Activated naive CD4-positive, alpha-beta T cell treated with anti-CD3 and anti-CD28 coated beads, Interleukin-2, amount 10 ng/mL, durations not matched to agents 7 days and 5 days (primary cell): ENCODE measurements at places on chromosomes 1 and 21.

GRCh38 chr1:182426442-182427430 lies 23.2 kb upstream of the RGSL1 start:
- no peak overlapping the region for H3K27ac ChIP-seq
- H3K4me3 ChIP-seq = no peak overlapping the region

GRCh38 chr1:179708434-179709195 lies 34.5 kb upstream of the FAM163A start:
- H3K4me3 ChIP-seq = no peak overlapping the region
- no peak for DNase-seq
- no peak overlapping the region for H3K27ac ChIP-seq
- H3K27me3 ChIP-seq = no peaks in the 10 kb centered on the region
- no peaks in the 10 kb centered on the region for H3K36me3 ChIP-seq

DNA sequence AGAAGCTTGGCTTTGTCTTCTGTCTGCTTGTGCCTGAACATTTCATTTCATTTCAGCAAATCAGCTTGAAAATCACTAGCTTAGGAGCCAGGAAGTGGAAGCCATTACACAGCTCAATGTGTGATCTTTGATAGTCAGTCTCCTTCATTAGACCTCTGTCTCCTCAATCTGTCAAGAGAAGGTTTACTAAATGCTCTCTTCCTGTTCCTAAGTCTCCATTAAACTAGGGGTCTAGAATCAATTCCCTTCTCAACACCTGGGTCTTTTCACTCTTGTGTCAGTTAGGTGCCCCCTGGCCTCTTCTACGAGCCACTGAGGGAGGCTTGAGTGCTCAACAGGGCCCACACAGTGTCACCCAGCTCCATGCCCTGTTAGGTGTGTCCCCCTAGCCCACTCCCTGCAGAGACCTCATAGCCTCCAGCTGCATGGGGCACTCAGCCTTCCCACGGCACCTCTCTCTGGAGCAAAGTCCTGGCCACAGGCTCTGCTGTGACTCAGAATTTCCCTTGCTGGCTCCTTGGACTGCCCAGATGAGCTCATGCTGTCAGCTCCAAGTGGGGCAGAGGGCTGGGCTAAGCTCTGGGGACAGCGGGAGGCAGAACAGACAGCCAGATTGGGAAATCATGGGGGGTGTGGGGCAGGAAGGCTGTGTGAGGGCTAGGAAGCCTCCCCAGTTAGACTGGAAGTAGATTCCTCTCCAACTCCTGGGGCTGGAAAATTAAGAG lies 115.7 kb upstream of the IPO9 start:
- no peak for DNase-seq
- no peaks in the 10 kb centered on the region for H3K4me1 ChIP-seq
- H3K27me3 ChIP-seq = peaks cover 13% of the 10 kb centered on the region
- no peak overlapping the region for H3K27ac ChIP-seq
- no peak overlapping the region for H3K4me3 ChIP-seq
- H3K36me3 ChIP-seq = no peaks in the 10 kb centered on the region

GRCh38 chr1:109639841-109640184 lies 16.1 kb upstream of the GSTM4 start:
- peaks cover 37% of the 10 kb centered on the region for H3K27me3 ChIP-seq
- no peak for DNase-seq
- no peak overlapping the region for H3K27ac ChIP-seq
- H3K4me3 ChIP-seq = no peak overlapping the region

GRCh38 chr1:227961651-227962466 lies 14.1 kb upstream of the WNT9A start:
- H3K27ac ChIP-seq = no peak overlapping the region
- no peak overlapping the region for H3K4me3 ChIP-seq
- peaks cover 43% of the 10 kb centered on the region for H3K27me3 ChIP-seq
- no peak for DNase-seq

DNA sequence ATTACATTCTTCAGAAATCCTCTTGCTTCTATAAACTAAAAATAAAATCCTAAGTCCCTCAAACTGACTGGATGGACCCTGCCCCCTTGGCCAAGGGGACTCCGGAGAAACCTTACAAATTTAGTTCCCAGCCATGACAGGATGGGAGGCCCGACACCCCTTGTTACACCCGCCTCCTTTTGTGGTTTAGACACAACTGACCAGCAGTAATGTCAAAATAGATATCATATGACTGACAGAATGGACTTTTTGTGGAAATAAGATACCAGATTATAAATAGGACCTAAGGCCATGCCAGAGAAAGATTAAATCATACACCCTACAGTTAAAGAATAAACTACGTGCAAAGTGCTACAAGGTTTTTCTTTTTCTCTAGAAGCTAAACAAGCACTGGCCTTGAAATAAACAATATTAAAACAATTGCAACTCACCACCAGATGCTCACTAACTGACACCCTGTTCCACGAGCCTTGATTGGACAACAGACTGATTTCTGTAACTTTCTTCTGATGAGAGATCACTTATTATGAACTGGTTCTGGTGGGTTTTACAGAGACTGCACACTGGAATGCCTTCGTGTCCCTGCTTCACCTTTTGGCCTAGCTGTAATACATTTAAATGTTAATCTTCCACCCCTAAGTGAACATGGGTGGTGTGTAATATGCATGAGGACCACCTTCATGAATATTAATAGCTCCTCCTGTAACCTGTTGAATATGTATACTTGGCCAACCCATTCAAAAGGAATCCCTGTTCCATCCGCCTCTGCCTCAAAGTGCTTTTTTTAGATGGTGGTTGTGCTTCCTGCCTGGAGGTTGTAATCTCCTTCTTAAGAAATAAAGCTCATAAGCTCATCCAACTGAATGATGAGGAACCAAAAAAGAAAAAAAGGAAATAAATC lies 99.6 kb downstream of the ODF2L start:
- no peak overlapping the region for H3K27ac ChIP-seq
- H3K4me3 ChIP-seq = no peak overlapping the region
- no peak for DNase-seq
- H3K27me3 ChIP-seq = no peaks in the 10 kb centered on the region

GRCh38 chr21:39184050-39184980 lies 1.1 kb upstream of the PSMG1 start:
- no peaks in the 10 kb centered on the region for H3K27me3 ChIP-seq
- H3K36me3 ChIP-seq = peaks cover 23% of the 10 kb centered on the region
- peak overlapping the region; percentile 98 for H3K4me3 ChIP-seq

DNA sequence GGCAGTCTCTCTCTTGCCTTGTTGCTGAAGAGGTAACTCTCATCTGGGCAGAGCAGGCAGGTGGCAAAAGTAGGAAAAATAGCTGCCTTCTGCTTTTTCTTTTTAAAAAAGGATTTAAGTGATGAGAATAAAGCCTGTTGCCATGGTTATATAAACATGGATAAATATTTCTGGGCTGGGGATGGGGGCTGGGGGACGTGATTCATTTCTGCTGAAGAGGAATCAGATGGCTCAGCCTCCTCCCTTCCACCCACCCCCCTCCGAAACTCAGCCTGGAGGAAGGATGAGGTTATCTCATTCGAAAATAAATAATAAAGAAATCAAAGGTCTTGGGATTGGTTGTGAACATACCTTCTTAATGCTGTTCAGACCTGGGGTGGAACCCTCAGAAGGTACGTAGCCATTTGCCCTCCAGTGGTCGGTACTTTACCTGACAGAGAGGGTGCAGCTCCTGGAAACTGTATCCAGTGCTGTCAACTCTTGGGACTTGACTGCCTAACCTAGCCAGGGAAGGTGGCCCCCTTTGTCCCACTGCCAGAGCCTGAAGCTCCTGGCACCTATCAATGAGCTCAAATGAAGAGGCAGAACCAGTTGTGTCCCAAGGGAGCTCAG lies 3.8 kb upstream of the INKA2 start:
- no peaks in the 10 kb centered on the region for H3K27me3 ChIP-seq
- H3K36me3 ChIP-seq = peaks cover 1% of the 10 kb centered on the region
- peaks cover 19% of the 10 kb centered on the region for H3K4me1 ChIP-seq
- no peak overlapping the region for H3K27ac ChIP-seq
- no peak for DNase-seq

- no peaks in the 10 kb centered on the region for H3K36me3 ChIP-seq
- no peak overlapping the region for H3K27ac ChIP-seq
- H3K4me1 ChIP-seq = peaks cover 3% of the 10 kb centered on the region
- no peak for DNase-seq
- H3K27me3 ChIP-seq = peaks cover 89% of the 10 kb centered on the region
Measured at GRCh38 chr21:36690628-36691554, 8.0 kb upstream of the SIM2 start.

- no peak overlapping the region for H3K4me3 ChIP-seq
- no peak for DNase-seq
- H3K27me3 ChIP-seq = peaks cover 11% of the 10 kb centered on the region
Measured at GRCh38 chr1:41784531-41785274, 134.0 kb downstream of the HIVEP3 start.

DNA sequence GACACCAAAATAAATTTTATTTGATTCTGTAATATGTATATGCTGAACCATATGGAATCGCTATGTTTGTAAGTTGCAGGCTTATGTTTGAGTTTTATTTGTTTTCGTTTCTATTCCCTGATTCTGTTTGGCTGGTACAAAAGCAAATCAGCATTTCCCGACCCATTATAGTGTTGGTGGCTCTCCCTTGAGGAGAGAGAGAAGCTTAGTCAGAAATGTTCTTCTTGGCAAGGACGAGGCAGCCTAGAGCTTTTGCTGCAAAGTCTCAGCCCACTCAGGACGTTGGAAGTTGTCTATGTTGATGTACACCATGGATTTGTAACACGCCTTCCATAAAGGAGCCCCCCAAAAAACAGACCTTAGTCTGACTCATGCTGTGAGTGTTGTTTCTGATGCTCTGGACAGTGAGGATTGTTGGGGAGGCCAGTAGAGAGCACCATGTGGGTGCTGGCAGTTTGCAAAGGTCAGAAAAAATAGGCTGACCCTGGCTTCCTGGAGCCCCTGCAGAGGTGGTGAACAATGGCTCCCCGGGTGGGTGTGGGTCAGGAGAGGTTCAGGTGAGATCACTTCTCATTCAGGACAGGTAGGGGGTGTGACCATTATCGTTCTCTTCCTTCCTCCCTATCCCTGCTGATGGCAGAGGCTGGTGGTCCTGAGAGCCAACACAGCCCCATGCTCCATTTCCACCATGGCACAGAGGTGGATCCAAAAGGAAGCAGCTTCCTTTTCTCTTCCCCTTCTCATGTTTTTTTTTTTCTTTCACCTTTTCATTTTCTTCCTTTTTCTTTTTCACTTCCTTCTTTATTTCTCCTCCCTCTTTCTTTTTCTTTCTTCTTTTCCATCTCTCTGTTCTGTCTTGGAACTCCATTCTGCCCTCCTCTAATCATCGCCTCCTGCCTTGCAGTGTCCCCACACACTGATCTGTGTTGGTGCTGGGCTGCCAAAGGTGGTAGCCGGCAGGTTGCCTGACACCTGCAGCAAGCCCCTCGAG lies 84.4 kb upstream of the CNTN2 start:
- H3K4me3 ChIP-seq = no peak overlapping the region
- no peak for DNase-seq
- H3K36me3 ChIP-seq = no peaks in the 10 kb centered on the region
- H3K4me1 ChIP-seq = no peaks in the 10 kb centered on the region
- no peak overlapping the region for H3K27ac ChIP-seq
- peaks cover 75% of the 10 kb centered on the region for H3K27me3 ChIP-seq

- H3K27me3 ChIP-seq = no peaks in the 10 kb centered on the region
- no peak overlapping the region for H3K27ac ChIP-seq
- no peak overlapping the region for H3K4me3 ChIP-seq
- H3K36me3 ChIP-seq = peaks cover 56% of the 10 kb centered on the region
- DNase-seq = no peak
Measured at GRCh38 chr1:90936061-90936460, 85.8 kb downstream of the ZNF644 start.

DNA sequence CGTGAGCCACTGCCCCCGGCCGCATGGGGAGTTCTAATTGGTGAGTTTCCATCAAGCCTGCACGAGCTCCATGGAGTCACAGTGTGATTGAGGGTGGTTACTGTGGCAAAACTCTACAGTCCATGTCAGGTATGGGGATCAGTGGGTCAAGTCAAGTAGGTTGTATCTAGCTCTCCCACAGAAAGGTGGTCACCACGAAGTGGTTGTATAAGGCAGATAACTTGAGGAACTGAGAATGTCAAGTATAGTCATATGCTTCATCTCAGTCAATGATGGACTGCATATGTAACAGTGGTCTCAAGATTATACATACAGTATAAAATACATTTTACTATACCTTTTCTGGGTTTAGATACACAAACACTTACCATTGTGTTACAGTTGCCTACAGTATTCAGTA lies 348.6 kb upstream of the ZP4 start:
- H3K36me3 ChIP-seq = no peaks in the 10 kb centered on the region
- H3K27ac ChIP-seq = no peak overlapping the region
- H3K4me1 ChIP-seq = no peaks in the 10 kb centered on the region
- H3K27me3 ChIP-seq = no peaks in the 10 kb centered on the region
- H3K4me3 ChIP-seq = no peak overlapping the region

DNA sequence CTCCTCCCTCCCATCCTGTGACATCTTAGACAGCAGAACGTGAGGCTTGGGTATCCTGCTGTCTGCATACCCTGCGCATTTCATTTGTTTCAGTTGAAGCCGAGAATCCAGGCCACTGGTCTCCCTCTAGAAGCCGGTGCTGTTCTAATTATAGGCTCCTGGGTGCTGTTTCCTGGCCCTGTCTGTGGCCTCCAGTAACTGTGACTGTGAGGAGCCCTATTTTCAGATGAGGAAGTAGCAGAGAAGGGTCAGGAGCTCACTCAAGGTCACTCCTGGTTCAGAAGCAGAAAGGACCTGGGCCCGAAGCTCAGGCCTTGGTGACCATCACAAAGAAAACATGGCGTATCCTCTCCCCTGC lies 24.0 kb downstream of the COQ8A start:
- peaks cover 17% of the 10 kb centered on the region for H3K36me3 ChIP-seq
- no peaks in the 10 kb centered on the region for H3K27me3 ChIP-seq
- H3K4me3 ChIP-seq = no peak overlapping the region
- peak overlapping the region; percentile 45 for H3K27ac ChIP-seq
- peaks cover 2% of the 10 kb centered on the region for H3K4me1 ChIP-seq
- no peak for DNase-seq

DNA sequence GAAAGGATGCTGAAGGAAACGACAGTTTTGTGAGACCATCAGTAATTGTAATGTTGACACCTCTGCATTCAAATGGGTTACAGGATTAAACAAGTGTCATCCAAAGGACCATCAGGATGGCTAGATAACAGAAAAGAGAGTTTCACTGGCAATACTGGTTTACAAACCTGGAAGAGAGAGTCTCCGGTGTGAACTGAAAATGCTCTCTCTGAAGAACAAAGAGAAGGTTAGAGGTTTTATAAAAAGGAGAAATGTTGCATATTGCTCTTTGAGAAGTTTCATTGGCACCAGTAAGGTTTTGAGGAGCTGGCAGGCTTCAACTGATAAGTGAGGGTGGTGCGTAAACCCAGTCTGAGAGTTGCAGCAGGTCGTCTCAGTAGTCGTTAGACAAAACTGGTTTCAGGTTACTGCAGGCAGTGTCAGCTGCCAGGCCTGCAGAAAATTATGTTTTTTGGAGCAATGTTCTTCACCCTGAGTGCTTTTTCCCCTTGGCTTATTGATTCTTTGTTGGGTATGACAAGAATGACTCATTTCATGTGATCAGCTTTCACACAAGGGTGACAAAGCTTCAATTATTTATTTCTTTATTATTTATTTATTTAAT lies 42.2 kb downstream of the KCNK1 start:
- no peak for DNase-seq
- no peak overlapping the region for H3K4me3 ChIP-seq
- no peaks in the 10 kb centered on the region for H3K36me3 ChIP-seq
- no peak overlapping the region for H3K27ac ChIP-seq
- no peaks in the 10 kb centered on the region for H3K4me1 ChIP-seq
